ENCODE measurements at places on chromosomes 3 and 15.

- peak; percentile 97 for DNase-seq
These were observed 77.3 kb upstream of the MAGI1 start for GRCh38 chr3:66115858-66116654.

DNA sequence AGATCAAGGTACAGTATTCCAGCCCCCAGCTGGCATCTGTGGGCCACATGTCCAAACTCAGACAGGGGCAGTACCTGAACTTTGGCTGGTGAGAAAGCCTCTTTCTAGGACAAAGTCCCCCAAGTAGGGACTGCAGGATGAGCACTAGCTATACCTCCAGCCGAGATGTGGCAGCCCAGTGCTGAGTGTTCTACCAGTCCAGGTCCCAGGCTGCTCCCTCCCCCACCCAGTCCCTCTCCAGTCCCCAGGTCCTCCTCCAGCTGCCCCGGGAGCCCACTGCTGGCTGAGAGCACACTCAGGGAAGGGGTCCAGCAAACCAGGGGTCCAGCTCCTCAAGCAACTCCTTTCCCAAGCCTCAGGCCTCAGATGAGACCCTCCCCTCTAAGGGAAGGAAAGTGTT lies 1.5 kb downstream of the SLC26A6 start:
- no peak for DNase-seq

GRCh38 chr3:177357352-177358090 lies 160.2 kb upstream of the TBL1XR1 start:
- DNase-seq, result peak; percentile 85

DNA sequence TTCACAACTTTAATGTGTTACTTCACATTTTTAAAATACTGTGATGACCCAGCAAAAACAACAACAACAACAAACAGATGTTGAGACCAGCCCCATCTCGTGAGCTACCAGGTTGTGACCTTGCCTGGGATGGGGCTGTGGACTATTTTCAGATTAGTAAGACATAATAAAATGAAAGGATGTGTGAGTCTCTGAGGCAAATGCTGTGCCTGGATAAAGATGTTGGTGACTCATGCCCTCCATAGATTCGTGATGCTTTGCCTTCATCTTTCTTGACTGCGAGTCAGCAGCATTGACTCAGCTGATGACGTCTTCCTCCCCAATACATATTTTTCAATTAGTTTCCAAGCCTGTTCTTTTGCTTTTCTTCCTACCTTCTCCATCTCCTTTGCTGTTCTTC lies 453.0 kb upstream of the CFAP20DC start:
- peak; percentile 90 for DNase-seq

DNA sequence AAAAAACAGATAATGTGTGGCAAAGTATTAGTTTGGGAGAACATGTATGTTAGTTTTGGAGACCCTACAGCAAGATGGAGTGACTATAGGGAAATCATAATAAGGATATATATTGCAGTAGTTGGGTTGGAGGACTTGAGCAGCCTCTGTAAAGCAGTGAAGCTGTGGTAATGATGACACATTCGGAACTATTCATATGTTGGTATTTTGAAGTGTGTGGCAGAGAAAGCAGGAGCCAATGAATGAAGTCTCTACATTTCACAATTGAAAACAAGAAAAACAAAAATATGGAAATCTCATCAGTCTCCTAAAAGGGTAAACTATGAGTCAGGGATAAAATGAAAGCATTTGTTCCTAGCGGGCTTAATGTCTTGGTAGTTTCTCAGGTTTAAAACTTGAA lies 645.9 kb downstream of the OTOL1 start:
- DNase-seq, result peak; percentile 91

DNA sequence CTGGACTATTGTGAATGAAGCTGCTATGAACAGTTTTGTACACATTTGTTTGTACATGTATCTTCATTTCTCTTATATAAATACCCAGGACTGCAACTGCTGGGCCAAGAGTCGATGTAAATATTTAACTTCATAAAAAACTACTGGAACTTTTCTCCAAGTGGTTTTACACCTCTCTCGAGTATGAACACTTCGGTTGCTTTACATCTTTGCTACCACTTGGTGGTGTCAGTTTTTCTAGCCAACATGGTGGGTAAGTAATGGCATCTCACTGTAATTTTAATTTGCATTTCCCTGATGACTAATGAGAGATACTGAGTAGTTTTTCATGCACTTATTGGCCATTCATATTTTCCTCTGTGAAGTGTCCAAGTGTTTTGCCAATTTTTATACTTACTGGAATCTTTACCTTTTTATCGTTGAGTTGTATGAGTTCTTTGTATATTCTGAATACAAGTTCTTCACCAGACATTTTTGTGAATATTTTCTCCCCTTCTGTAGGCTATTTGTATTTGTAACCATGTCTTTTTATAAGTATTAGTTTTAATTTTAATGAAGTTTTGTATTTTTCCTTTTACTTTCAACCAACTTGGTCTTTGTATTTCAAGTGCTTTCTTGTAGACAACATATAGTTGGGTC lies 44.4 kb downstream of the PCOLCE2 start:
- peak; percentile 61 for DNase-seq

DNA sequence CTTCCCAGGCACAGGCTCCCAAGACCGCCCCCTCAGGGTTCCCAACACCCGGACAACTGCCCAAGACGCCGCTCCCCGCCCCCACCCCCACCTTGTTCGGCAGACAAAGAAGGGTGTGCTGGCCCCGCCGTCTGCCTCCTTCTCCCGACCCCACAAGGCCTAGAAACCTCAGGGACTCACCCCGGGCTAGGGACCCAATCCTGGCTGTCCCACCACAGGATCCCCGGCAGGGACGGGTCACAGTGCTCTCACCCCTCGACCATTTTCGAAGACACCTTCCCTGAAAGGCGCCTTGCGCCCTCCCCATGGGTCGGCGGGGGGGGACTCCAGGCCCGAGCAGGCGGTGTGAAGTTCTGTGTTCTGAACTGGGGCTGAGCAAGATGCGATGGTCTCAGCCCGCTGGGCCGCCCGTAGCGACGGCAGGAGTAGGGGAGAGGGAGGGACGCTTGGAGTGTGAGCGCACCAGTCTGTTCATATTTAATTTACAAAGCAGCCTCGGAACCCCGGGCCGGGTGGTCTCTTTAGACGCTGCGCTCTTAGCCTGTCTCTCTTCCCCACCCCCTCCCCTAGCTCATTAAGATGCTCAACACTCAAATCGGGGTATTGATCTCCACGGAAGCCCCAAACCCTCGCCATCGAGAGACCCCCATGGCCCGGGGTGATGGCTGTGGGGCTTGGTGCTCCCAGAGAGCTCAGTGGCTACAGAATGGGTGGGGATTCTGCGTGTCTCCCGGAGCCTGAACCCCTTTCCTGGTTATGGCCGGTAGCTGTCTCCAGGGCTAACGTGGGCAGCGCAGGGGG lies 1.4 kb upstream of the ISLR2 start:
- DNase-seq, result no peak

GRCh38 chr15:94028809-94029208 lies 202.6 kb upstream of the MCTP2 start:
- no peak for DNase-seq

- DNase-seq, result no peak
These were observed 107.8 kb downstream of the SNRK start for GRCh38 chr3:43394041-43394554.

Data from HCEC 1CT (cell line).